MCF 10A (cell line): ENCODE measurements at places on chromosomes 7 and 10.

DNA sequence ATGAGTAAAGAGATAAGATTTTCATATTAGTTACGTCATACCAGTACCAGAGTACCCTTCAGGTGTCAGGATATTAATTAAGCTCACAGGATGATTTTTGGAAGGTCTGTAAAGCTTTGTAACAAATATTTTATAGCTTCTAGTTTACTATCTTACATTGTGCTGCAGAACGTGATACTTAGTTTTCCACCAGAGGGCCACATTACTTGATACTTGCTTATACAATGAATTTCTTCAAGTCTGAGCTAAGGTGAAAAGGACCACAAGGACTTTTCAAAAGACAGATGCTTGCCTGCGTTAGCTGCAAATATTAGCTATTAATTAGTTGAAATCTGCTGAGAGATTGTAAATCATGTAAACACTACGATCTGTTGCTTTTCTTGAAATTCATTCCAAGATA, 12.2 kb downstream of the FOXP2 start:
- peak; percentile 14 for DNase-seq

DNA sequence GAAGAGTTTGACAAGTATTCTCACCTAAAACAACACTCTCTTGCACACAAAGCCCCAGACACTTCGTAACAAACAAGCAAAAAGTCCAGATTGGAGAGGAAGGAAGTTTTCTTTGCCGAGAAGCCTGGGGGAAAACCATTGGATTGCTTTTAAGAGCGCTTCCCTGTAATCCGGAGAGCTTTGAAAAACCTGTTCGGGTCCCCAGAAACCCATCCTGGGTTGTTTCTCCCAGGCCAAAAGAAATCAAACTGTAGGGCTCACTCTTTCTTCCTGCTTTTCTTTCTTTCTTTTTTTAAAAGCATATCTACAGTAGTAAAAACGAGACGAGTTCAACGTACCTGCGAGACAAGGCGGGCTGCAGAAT, 655 bp downstream of the SP8 start:
- peak; percentile 26 for DNase-seq

DNA sequence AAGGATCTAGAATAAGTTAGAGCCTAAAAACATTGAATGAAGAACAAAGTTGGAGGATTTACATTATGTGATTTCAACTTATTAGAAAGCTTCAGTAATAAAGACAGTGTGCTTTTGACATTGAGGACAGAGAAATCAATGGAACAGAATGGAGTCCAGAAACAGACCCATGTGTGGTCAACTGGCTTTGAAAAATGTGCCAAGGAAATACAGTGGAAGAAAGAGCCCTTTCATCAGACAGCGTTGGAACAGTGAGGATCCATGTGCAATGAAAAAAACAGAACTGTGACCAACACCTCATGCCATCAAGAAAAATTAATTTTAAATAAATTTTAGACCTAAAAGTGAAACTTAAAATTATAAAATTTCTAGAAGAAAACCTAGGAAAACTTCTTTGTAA, 50.6 kb upstream of the LRRC18 start:
- DNase-seq = no peak

DNA sequence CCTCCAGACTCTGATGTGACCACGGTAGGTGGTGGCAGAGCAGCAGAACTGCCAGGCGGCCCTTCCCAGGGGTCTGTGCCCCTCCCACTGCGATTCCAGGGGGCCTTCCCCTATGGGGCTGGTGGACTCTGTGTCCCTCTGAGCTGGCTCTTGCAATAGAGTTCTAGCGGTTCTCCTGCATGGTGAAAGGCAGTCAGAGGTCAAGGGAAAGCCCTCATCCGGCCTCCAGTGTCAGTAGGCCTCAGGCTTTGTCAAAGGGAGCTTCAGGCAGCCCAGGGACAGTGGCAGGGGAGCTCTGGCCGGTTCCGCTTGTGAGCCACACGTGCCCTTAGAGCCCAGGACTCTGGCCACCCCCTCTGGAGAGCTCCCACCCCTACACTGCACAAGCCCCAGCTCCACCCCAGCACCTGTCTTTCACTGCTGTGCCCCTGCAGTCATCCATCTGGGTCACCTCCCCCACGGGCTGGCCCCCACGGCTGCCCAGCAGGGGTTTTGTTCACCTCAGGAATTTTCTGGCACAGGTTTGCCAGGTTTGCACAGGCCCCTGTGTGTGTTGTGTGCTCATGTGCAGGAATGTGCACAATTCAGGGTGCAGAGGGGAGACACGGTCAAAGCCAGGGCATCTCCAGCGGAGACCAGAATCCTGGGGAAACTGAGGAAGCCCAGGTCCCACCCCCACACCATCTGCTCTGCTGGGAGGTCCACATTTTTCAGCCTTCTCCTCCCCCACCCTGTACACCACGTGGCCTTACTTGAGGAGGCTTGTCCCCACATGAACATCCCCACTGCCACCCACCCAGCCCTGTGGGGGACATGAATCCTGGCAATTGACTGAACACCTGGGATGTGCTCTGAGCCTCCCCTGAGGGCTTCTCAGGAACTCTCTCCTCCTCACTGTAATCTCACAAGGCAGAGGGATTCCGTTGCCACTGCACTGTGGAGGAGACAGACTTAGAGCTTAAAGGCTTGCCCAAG, 23.8 kb downstream of the C10orf105 start:
- DNase-seq = no peak

DNA sequence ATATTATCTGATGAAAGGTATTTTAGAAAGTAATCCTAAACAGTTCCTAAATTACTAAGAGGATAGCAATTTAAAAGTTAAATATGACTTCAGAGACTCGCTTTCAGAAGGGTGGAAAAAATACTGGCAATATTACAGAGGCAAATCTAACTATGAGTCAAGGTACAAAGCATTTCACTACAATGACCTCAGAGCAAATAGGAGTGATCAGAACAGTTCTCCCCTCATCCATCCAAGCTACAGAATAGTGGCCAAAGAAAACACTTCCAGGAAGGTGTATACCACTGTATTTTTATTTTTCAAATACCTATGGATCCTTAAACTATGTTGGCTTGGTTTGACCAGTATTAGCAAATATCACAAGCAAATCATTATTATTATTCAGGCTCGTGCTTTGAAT, 112.8 kb upstream of the ODAD2 start:
- peak; percentile 27 for DNase-seq

GRCh38 chr7:55569797-55570196, 2.5 kb downstream of the VOPP1 start:
- DNase-seq = no peak

- no peak for DNase-seq
Observed at GRCh38 chr10:91779011-91779605, 19.1 kb upstream of the TNKS2 start.

GRCh38 chr7:24793982-24794648, 36.9 kb upstream of the GSDME start:
- DNase-seq = no peak

DNA sequence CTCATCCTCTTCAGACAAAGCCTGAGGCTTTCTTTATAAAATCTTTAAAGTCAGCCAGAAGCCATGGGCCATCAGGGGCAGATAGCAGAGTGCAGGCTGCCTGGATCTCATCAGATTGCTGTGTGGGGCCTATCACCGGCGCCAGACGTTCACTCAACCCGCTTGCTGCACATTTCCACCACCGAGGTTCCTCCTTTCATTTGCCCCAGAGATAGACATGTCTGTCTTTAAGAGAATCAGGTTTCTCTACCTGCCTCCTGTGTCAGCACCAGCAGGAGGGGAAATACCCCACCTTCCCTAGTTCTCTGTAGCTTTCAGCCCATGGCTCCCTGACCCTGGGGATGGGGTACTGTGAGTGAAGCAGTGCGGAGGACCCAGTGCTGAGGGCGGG, 22.0 kb downstream of the SLC18A2 start:
- DNase-seq = no peak

GRCh38 chr10:84004221-84004620, 135.1 kb upstream of the GHITM start:
- DNase-seq = no peak

DNA sequence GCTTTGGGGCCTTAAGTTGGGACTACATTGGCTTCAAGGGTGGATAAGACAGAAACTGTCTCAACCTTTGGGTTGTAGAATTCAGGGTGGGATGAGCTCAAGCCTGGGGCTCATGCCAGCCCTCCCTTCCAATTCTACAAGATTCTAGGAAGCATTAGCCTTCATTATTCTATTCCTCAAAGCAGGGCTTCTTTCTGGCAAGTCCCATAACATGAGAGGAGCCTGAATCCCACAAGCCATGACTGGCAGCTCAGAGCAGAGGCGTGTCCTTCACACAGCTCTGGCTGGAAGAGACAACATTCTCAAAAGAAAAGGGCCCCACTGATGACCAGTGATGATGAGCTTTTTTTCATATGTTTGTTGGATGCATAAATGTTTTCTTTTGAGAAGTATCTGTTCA, 187.6 kb downstream of the PLXNA4 start:
- no peak for DNase-seq

DNA sequence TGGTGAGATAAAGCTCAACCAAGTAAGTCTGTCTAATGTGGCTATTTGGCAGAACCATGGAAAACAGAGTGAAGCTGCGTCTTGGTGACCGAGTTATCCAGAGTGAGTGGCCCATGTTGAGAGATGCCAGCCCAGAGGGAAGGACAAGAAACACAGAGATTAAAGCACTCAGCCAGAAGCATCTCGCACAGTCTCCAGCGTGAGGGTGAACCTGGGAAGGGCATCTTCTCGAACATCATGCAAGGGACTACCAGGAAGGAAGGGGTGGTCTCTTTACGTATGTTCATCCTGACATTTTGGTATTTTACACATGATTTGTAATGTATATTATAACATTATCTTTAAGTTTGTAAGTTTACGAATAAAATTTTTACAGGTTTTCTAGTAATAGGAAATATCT, 146.4 kb downstream of the TCERG1L start:
- no peak for DNase-seq

DNA sequence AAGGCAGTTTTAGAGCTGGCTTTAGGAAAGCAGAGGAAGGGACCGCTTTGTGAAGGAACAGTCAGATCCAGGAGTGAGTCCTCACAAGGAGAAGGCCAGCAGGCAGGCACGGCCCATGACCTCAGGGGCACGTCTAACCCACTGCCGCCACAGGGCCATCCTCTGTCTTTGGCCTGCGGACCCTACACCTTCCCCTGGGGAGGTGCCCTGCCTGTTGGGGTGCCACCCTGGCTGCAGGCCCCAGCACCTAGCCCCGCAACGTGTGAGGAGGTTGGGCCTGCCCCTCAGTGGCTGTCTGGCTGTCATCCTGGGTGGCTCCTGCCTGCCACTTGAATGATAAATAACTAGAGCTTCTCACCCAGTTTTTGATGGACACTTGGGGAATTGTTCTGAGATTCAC, 31.0 kb upstream of the TRIM8 start:
- DNase-seq = no peak

DNA sequence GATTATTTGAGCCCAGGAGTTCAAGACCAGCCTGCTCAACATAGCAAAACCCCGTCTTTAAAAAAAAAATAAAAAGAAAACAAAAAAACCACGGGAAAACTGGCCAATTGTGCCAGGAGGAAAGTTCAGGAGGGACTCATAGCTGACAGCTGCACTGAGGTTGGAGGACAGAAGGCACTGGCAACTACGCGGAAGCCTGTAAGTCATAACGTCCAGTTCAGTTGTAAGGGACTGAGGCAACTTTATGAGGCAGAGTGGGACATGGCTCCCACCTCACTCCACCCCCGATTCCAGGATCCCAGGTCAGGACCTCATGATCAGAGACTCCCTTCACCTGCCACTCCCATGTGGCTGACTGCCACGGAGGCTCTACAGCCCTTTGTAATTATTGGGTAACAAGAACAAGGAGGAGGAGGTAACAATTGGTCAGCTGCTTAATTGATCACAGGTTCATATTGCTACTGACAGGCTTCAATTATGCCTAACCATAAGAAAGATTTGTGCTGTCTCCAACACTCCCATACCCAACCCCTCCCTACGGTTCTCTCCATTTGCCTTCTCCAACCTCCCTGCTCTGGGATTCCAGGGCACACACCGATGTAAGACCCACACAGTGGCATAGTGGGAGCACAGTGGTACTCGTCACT, 1.9 kb upstream of the CCL24 start:
- no peak for DNase-seq

- peak; percentile 76 for DNase-seq
Observed at GRCh38 chr7:42940985-42941847, 9.0 kb downstream of the MRPL32 start.

DNA sequence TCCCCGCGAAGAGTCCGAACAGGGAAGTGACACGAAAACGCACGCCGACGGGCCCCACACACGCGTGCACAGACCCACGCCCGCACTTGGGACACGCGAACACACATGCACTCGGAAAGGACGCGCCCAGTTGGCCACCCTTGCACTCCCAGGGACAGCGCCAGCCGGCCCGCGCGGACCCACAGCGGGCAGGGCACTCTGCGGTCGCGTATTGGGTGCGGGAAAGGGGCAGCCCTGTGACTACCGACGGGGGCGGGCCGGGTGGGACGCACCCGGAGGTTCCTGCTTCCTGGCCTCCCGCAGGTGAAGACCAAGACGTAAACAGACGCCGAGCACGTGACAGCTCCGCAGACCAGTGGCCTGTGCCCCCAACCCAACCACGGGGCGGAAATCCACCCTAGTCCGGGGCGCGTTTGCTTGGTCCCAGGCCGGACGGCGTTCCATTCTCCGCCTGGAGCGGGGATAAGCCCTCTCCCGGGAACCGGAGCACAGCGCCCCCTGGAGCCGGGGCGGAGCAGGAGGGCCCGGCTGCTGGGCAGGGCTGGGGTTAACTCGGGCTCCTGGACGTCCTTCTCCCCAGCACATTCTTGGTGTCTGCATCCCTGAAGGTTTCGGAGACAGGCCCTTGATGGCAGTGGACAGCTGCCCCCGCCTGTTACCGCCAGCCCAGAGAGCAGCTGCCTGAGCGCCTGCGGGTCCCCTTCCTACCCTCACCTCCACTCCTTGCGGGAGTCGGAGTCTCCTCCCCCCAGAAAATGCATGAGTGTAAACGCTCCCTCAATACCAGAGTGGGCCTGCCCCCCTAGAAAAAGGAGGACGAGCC, 2.0 kb upstream of the LZTS2 start:
- DNase-seq = peak; percentile 79

DNA sequence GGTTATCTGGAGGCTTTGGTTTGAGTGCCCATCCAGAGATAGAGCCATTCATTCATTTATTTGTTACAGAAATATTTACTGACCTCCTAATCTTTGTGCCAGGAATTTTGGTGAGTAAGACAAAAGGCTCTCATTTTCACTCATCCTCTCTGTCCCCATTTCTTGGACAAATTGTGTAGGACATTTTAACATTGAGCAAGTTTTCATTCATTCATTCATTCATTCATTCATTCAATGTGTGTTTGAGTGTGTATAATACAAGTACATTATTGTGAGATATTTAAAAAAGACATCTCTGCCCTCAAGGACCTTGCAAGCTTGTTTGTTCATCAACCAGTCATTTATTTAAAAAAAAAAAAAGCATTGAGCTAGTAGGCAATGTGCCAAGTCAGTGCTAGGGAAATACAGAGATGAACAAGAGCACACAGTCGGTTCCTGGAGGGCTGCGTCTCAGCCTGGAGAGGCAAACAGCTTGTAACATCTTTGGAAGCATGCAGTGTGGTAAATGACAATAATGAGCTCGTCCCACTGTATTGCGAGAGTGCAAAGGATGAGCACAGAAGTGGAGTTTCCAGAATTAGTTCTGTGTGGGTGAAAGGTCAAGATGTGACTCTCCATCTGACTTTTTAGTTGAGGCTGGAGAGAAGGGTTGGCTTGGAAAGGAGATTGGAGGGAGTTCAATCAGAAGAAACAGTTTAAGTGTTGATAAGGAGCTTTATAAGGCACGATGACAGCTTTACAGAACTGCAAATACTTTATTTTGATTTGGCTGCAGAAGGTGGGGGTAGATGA, 50.5 kb upstream of the HBP1 start:
- no peak for DNase-seq
